ENCODE measurements at places on chromosomes 5 and 9.

DNA sequence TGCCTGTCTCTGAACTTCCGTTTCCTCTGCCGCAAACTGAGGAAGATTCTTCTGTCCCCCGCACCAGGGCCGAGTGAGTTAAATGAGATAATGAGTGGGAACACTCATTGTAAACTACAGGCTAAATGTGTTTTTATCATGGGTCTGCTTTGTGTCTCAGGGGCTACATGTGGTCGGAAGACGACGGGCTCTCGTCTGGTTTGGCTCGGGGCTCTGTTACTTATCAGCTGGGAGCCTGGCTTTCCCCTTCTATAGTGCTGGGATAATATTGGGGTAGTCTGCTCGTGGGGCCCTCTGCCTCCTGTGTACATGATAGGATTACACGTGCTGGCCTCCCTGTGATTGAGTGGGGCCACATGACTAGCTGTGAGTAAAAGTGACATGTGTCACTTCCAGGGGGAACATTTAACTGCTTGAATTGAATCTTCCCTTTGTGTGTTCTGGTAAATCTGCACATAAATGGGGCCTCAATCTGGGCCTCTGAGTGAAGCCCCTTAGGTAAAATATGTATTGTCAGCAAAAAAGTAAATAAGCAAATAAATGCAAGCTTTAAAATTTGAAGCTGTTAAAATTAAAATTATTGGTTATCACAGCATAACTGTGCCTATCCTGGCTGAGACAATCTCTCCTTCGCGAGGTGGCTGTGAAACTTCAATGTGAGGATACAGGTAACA, 86.9 kb upstream of the SH3PXD2B start:
- no peak for DNase-seq

GRCh38 chr9:82492274-82492673, 503.7 kb downstream of the SPATA31D1 start:
- no peak for DNase-seq

DNA sequence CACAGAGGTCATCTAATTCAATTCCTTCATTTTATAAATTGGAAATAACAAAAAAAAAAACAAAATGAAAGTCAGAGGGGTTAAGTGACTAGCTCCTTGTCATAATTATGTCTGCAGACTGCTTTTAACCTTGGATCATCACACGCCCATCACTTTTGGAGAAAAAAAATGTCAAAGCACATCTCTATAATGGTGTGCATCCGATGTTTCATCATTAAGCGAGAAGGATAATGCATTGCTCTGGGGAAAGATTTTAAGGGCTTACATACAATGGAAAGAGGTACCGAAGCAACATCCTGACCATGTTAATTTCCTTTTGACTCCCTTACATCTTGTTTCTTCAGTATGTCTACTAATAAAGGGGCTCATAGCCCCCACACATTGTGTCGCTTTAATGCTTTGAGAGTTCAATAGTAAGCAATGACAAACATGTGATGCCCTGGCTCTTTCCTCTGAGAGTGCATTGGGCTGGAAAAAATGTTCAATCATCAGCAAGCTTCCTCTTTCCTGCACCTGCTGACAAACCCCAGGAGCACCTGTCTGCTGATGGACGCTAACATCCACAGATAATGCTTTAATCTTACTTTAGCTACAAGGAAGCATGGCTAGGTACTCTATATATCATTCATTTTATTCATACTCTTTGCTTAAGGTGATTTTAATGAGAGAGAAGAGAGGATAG, 242.2 kb downstream of the SMARCA2 start:
- no peak for DNase-seq

GRCh38 chr5:139836469-139837208, 41.0 kb downstream of the PSD2 start:
- DNase-seq, result no peak

GRCh38 chr5:80204808-80205614, 50.8 kb downstream of the SERINC5 start:
- DNase-seq, result peak; percentile 34

DNA sequence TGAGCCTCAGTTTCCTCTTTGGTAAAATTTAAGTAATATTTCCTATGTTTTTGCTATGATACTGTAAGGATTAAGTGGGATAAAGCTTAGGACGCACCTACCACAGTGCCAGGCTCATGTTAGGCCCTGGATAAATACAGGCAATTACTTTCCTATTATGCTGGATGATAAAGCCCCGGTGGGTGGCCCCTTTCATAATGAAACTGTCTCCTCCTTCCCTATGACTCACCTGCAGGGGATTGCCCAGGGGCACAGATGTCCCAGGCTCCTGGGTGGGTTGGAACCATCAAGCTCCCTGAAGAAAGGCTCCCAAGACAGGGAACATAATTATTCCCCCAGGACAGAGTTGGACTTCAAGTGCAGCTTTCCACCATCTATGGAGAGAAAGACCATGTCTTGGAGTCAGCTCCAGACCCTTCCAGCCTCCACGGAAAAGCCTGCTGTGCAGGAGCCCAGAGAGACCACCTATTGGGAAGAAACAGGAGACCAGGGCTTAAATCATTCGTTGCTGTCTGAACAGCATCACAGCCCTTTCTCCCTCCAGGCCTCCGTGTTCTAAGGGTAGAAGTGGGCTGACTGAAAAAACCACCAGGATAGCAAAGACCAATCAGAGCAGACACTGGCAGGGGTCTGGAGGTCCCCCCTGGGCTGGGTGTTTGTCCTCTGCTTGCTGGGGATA, 43.2 kb upstream of the FOXE1 start:
- DNase-seq, result no peak

DNA sequence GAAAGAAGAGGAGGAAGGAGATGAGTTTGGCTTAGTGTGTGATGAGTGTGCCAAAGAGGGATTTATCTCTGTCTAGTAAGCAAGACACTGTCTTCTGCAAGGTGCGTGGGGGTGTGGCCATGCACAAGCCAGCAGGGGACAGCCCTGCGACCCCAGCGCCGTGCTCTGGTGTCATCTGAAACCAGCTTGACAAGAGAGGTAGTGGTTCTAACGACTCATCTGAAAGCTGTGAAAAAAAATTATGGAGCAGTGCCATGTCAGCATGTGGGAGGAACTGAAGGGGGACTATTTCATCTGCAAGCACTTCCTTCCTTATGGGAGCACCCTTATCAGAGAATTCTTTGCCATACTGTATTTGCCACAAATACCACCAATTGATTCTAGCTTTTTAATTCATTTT, 398.6 kb downstream of the PSAT1 start:
- peak; percentile 89 for DNase-seq

- DNase-seq, result no peak
These were observed 57.2 kb upstream of the RNF130 start for GRCh38 chr5:180128671-180129261.

GRCh38 chr9:87610200-87611155, 112.8 kb downstream of the DAPK1 start:
- DNase-seq, result no peak

- no peak for DNase-seq
These were observed 22.5 kb upstream of the S1PR3 start for GRCh38 chr9:88968799-88969198.

Measured in Kasumi-1 (cell line).